ENCODE measurements at places on chromosomes 11 and 22. TPM values are rescaled to one million over a fixed set of nuclear protein-coding genes. Genes with fewer than 3 reads are reported as not detected.

DNA sequence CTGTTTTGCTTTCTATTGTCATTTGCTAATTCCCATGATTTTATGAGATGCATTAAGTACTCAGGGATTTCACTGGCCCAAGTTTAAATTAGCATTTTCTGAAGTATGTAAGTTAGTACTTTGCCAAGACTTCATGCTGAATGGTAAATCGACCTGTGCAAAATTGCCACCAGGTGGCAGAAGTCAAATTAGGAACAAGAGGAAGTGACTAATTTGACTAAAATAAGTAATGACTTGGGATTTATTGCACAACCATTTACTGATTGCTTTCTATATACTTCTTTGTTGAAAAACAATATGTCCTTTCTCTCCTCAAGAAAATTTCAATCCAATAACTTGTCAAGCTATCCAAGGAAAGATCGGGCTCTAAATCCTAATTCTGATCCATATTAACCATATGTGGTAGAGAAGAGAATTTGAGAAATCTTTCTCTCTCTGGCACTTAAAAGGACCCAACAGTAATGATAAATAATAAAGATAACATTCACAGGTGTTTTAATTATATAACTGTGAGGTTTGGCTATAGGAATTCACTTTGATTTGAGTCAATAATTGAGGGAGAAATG is 253.7 kb upstream of the CHORDC1 start:
- DNase-seq, result peak; percentile 23

GRCh38 chr11:120545813-120546212 is 34.3 kb downstream of the GRIK4 start:
- no peak for DNase-seq

- DNase-seq, result no peak
Observed at GRCh38 chr11:83613767-83614121, 327.6 kb upstream of the CCDC90B start.

DNA sequence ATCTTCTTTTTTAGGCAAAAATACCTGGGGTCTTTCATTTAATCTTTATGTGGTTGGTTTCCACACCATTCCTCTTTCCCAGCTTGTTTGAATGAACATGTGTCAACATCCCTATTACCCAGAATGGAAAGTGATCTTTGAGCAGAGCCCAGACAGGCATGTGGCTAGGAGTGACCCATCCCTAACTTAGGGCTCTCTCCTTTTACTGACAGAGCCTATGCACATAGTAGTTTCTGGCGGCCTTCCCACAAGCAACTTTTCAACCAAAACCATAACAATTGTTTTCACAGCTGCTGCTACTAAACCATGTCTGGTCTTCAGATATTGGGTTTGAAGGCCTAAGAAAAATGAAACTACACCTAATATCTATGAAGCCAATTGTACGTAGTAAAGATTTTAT is 107.5 kb downstream of the TENM4 start:
- DNase-seq, result no peak

Gene SAA1
- 1.9 TPM for total RNA-seq

Gene KCNK4
- total RNA-seq, result not detected

Gene SERPING1
- total RNA-seq, result 87.0 TPM

Data from heart left ventricle (tissue), 16 donors.